ENCODE measurements at places on chromosomes 6 and 20.

DNA sequence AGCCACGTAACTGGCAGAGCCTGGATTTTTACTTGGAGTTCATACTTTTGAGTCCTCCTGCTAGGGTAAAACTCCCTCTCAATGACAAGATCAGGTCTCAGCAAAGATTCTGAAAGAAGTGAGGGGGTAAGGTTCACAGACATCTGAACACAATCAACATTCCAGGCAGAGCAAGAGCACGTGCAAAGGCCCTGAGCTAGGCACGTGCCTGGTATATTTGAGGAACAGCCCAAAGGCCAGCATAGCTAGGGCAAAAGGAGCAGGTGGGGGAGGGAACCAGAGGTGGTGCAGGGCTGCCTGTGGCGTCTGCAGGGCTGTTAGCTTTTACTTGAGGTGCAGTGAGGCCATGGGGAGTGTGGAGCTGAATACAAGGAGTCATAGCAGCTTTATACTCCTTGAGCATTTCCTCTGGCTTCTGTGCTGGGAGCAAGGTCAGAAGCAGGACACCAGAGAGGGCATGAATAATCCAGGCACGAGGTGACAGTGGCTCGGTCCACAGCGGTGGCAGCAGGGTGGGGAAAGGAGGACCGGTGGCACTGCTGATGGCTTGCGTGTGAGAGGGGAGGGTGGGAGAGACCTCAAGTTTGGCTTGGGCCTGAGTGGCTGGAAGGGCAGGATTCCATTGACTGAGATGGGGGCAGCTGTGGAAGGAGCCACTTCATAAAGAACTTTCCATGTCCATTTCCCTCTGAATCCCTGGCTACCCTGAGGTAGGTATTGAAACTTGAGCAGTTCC is 57.0 kb downstream of the DLGAP4 start:
- no peak for DNase-seq

- no peak for DNase-seq
Observed at GRCh38 chr20:32278199-32278643, 770 bp downstream of the KIF3B start.

DNA sequence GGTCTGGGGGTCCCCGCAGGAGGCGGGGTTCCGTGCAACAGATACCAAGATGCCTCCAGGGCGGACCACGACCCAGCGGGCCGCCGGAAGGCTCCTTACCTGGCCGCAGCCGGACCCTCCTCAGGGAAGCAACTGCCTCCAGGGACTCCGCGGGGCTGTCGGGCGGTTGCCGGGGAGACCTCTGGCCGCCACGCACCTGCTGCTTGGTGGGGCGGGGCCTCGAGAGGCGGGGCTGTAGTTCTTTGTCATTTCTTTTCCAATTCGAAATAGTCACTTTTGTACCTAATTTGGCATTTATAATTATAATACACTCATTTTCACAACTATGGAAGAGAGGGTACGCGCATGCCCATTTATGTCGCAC is 647 bp downstream of the AK9 start:
- no peak for DNase-seq

- no peak for DNase-seq
Observed at GRCh38 chr6:116355796-116356195, 15.0 kb upstream of the DSE start.

DNA sequence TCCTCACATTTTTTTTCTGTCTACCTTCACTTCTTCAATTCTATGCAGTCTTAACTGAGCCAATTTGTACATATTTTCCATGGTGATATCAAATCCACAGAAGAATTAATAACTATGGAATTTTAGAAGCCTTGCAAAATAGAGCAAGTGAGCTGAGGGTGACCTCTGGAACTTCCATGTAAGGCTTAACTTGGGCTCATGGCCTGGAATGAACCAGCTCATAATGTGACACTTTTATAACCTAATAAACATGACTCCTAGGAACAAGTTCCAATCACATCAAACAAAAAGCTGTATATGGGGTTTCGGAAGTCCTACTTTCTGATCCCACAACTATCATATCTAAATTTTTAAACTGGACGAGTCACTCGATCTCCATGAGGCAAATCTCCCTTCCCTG is 232.4 kb downstream of the FOXA2 start:
- peak; percentile 45 for DNase-seq

Data from esophagus muscularis mucosa (tissue), 4 donors.